ENCODE measurements at places on chromosomes 6 and 20.

- peak; percentile 25 for DNase-seq
These were observed 10.6 kb downstream of the TAAR1 start for GRCh38 chr6:132648356-132648755.

DNA sequence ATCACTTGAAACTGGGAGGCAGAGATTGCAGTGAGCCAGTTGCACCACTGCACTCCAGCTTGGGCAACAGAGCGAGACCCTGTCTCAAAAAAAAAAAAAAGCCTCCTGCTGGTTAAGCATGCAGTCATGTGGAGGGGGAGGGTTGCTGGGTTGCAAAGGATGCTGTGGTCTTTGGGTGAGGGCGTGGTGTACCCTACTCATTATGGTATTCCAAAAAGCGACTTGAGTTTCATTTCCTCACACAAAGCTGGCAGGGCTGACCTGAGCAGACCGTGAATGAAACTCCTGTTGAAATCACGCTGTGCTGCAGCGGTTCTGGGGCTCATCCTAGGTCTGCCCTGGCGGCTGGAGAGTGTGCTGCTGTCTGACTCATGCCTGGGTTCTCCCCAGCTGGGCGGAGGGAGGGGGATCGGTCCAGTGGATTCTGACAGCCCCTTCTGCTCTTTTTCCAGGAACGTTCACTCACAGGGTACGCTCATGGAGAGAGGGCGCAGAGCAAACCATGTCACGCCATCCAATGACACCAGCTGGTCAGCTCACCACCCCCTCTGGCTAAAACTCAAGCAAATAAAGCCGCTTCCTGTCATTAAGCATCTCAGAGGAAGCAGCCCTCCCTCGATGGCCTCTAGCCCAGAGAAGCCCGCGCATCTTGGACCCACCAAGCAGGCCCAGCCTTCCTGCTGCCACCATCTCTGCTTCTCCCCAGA, 166.2 kb downstream of the SCML4 start:
- DNase-seq = peak; percentile 22

DNA sequence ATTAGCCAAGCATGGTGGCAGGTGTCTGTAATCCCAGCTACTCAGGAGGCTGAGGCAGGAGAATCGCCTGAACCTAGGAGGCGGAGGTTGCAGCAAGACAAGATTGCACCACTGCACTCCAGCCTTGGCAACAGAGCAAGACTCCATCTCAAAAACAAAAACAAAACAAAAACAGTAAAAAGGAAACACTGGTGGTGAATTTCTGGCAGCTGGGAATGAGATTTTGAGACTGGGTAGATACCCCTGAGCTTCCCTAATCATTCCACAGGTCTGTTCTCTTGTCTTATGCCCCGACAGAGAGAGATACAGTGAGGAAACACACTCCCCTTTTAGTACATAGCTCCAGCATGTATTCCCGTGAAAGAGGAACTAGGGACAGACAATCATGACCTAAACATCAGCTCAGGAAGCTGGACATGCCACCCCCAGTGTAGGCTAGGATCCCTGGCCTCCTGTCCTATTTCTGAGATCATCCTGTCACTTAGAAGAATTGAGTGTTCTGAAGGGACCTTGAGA, 9.6 kb downstream of the MAN1A1 start:
- DNase-seq = no peak

DNA sequence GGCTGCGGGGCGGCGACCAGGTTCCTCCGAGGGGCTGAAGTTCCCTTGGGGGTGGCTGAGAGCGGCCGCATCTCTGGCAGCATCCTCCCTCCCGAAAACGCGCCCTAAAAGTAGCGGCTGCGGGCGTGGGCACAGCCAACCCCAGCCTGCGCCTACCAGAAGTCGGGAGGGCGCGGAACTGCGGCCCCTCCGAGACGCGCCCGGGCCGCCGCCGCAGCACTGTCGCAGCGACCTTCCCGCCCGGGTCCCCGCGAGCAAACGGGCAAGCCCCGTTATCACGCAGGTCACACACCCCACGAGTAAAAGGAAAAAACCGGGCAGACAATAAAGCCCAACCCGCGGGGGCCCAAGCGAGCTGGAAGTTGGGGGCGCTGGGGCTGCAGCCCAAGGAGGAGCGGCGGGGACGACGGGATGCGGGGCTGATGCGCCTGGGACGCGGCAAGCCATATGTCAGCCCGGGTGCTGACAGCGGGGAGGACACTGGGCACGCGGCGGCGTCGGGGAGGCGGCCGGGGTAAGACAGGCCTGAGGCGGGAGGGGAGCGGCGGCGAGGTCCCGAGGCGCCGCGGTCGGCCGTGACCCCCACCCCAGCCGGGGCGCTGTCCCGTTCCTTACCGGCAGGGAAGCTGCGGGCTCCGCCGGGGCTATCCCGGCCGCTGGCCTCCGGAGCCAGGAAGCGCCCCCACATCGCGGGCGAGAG, 659 bp downstream of the CEP85L start:
- peak; percentile 3 for DNase-seq

- no peak for DNase-seq
These were observed 77.2 kb downstream of the CD164 start for GRCh38 chr6:109305028-109305427.

DNA sequence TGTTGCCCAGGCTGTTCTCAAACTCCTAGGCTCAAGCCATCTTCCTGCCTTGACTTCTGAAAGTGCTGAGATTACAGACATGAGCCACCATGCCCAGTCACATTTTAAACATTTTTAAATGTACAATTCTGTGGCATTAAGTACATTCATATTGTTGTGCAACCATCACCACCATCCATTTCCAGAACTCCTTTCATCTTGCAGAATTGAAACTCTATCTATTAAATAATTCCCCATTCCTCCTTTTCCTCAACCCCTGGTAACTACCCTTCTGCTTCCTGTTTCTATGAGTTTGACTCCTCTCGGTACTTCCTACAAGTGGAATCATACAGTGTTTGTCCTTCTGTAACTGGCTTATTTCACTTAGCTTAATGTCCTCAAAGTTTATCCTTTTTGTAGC, 103.8 kb upstream of the NAA20 start:
- no peak for DNase-seq

DNA sequence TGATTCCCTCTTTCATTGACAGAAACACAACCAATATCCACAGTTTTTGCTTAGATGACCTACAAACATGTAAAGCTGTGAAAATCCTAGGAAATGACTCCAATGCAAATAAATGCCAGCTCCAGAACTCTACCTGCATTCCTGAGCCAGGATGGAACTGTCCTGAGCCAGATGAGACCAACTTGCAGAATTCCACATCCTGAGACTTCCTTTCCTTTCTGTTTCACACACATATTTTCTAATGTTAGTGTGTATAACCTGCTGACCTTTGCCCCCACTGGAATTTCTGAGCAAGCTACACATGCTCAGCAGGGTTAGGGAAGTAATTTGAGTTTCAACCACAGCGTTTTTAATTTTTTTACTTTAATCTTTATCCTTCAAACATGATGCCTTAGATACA, 69.6 kb upstream of the ADGRF1 start:
- no peak for DNase-seq

DNA sequence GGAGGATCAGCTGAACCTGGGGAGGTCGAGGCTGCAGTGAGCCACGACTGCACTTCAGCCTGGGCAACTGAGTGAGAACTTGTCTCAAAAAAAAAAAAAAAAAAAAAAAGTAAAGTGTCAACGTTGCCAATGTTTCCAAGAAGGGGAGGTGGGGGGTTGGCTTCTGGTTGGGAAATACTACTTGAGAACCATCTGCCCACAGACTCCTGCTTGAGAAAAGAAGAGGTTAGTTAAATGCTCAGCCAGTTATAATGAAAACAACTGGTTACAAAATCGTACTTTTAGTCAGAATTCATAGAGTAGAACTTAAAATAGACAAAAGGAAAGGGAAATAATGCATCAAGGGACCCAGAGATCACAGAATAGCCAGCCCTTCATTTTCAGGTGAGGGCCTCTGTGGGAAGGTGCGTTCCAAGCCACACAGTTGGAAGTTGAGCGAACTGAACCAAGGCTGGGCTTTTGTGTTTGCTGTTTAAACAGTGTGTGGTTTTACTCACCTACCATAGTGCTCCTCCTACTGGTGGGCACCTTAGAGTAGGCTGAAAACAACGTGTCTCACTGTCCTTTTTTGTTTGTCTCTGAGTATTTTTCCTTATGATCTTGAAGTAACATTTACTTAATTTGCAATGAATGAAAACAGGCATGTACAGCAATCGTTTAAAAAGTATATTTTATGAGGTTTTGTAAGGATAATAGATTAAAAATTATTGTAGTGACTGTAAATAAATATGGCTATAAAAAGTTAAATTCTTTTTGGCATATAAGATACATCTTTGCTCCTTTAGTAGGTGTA, 200.7 kb downstream of the BCAS1 start:
- DNase-seq = peak; percentile 53

- DNase-seq = no peak
These were observed 54.9 kb downstream of the LY86 start for GRCh38 chr6:6643398-6643797.

DNA sequence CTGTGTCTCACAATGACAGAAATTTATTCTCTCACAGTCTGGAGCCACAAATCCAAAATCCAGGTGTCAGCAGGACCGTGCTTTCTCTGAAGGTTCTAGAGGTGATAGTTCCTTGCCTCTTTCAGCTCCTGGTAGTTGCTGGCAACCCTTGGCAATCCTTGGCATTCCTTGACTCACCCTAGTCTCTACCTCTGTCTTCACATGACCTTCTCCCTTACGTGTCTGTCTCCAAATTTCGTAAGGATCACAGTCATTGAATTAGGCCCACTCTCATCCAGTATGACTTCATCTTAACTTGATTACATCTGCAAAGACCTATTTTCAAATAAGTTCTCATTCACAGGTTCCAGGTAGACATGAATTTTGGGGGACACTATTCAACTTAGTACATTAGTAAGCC, 143.1 kb downstream of the CEP57L1 start:
- DNase-seq = no peak

DNA sequence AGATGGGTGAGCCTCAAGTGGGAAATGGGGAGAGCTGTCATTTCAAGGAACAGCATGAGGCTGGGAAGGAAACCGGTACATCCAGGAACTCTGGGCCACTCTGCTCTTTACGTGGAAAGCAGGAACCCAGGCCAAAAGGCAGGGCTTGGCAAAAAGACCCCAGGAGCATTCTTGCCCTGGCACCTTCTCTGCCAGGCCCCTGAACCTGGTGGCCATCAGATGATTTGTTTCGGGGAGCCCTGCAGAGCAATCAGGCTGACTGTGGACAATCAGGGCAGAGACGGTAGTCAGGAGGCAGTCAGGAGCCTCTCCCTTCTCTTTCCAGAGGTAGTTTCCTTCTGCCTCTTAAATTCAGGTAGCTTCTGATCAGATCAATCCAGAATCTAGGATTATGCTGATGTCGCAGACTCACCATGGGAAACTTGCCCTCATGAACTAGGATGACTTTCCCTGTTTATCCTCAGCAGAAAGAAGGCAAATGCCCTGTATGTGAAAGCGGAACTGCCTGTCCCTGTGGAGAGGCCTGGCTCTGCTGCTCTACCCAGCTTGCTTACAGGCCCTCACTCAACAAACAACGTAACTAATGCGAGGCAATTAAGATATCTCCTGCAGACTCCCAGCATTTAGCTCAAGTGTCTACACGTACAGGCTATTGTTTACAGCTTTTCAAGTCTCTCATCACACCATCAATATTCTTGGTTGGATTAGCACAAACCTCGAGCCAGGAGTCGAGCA, 36.6 kb downstream of the EZR start:
- DNase-seq = no peak

- DNase-seq = no peak
These were observed 615.5 kb downstream of the C6orf118 start for GRCh38 chr6:164693944-164694343.

DNA sequence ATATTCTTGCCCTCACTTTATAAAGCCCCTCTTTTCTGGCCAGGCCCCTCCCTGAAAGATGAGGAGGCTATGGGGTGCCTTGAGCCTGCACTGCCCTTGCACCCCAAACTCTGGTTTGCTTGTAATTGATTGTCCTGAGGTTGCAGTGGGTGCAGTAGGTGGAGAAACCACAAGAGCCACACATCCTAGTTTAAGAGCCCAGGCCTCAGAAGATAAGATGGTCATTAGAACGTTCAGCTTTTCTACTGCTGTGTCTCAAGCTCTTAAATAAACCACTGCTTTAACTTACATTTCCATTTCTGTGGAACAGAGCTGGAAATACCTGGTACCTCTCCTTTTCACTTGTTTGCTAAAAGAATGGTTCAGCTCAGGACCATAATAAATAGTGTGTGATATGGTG, 9.0 kb downstream of the MRAP2 start:
- no peak for DNase-seq

DNA sequence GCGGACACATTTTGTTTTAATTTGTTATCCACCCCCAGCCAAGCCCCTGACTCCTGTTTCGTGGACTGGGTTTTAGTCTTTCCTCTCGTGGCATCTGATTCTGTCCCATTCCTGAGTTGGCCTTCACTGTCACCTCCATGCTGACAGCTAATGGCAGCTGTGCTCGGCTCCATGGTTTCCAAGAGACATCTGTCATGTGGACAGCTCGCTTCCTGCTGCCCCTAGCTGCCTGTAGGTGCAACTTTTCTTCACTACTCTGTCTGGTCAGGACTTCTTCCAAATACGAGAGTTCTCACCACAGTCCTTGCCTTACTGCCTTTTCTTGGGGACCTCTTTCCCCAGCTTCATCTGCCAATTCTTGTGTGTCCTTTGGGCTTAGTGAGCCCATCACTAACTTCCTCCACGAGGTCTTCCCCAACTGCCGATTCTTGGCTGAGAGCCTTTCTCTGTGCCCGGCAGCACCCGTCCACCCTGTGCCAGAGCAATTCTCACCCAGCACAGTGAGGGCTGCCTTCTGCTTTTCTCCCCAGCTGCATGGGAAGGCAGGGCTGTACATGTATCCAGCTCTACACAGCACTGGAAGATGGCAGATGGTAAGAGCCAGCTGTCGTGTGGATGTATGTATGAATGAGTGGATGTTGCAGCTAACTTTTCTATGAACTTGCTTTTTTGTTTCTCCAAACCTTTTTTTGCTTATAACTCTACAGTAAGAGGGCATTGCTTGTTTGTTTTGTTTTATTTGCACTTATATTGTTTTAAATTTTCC, 140.4 kb downstream of the F13A1 start:
- no peak for DNase-seq

DNA sequence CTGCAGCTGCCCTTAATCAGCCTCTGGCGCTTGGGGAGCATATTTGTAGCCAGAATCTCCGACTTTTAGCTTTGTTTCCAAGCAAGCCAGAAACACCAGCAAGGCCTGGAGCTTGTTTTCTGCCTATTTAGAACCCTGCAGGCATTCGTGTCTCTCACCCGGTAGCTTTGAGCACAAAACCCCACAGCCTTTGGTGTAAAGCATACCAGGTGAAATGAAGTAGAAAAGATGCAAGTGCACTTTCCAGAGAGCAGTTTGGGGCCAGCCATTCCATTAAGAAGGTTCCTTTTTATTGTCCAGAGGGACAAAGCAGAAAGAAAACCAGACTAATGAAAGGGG, 736 bp downstream of the FAM217B start:
- DNase-seq = no peak

- DNase-seq = no peak
These were observed 371.0 kb downstream of the EPHA7 start for GRCh38 chr6:93048381-93048780.

GRCh38 chr6:169234634-169235033, 19.0 kb downstream of the THBS2 start:
- DNase-seq = no peak

- DNase-seq = peak; percentile 3
These were observed 55.5 kb downstream of the B3GAT2 start for GRCh38 chr6:70901324-70901723.

- no peak for DNase-seq
These were observed 4.6 kb downstream of the PPP1R3G start for GRCh38 chr6:5089481-5090438.

All from HFFc6 (cell line).